Thoracic aorta (tissue), 2 donors: ENCODE measurements at places on chromosomes 6 and 20. TPM values are rescaled to one million over a fixed set of nuclear protein-coding genes. Genes with fewer than 3 reads are reported as not detected.

LIN28B gene
- not detected for total RNA-seq

- H3K4me1 ChIP-seq = peaks cover 11% of the 10 kb centered on the region
- no peak for DNase-seq
- H3K27me3 ChIP-seq = no peaks in the 10 kb centered on the region
- peak overlapping the region; percentile 35 for H3K4me3 ChIP-seq
- no peak overlapping the region for H3K27ac ChIP-seq
Measured at GRCh38 chr6:136037876-136038460, 186.5 kb downstream of the PDE7B start.

DNA sequence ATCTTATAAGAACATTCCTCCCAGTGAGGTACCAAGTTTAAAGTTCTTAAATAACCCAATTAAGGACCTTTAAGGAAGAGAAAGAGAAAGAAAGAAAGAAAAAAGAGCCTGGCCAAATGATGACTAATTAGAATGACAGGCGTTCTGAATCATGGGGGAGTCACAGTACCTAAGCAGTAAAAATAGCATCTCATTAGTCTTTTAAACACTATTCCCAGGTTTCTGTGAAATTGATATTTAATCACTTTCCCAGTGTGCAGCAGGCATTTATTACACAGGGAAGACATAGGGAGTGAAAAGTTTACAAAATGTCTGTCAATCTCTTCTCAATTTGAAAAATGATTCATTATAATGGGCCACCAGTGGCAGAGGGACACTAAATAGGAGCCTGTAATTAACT lies 251.4 kb upstream of the MANEA start:
- no peak overlapping the region for H3K4me3 ChIP-seq
- H3K27me3 ChIP-seq = no peaks in the 10 kb centered on the region
- H3K4me1 ChIP-seq = no peaks in the 10 kb centered on the region
- no peak for DNase-seq

GRCh38 chr6:3861424-3861823 lies 12.3 kb downstream of the FAM50B start:
- H3K27ac ChIP-seq = no peak overlapping the region
- no peaks in the 10 kb centered on the region for H3K36me3 ChIP-seq
- H3K4me3 ChIP-seq = no peak overlapping the region
- DNase-seq = no peak

DNA sequence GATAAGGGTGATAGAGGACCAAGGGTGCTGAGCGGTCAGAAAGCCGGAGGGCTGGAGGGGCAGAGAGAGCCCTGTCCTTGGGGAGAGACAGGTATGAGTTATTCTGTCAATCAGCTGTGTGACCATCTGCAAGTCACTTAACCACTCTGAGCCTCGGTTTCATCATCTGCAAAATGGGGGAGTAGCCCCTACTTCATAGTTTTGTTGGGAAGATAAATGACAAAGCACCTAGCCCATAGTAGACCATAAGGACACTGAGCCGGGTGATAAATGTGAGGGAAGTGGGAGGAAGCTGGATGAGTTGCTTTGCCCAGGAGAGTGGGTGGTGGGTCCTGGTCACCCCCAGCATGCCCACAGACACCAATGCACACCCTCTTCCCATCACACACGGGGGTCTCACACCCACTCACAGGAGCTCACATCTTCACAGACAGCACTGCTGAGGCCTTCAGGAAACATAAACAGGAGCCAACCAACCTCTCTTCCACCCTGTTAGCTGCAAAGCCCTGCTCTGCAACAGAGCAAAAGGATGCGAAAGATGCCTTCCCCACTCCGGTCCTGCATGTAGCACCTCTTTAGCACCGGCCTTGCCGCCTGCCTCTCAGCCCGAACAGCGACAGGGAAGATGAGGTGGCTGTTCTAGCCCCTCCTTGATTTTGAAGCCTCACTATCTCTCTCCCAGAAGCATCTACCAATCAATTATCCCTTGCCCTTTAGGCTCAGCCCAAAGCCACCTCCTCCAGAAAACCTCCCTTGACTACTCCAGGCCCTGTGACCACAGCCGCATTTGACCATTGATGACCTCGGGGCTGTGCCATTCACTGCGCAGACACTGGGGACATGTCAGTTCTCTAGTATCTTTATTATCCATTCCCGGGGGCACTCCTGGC lies 18.9 kb downstream of the SPDEF start:
- H3K27ac ChIP-seq = no peak overlapping the region
- no peaks in the 10 kb centered on the region for H3K36me3 ChIP-seq
- no peaks in the 10 kb centered on the region for H3K27me3 ChIP-seq
